ENCODE measurements at places on chromosomes 16 and 17.

DNA sequence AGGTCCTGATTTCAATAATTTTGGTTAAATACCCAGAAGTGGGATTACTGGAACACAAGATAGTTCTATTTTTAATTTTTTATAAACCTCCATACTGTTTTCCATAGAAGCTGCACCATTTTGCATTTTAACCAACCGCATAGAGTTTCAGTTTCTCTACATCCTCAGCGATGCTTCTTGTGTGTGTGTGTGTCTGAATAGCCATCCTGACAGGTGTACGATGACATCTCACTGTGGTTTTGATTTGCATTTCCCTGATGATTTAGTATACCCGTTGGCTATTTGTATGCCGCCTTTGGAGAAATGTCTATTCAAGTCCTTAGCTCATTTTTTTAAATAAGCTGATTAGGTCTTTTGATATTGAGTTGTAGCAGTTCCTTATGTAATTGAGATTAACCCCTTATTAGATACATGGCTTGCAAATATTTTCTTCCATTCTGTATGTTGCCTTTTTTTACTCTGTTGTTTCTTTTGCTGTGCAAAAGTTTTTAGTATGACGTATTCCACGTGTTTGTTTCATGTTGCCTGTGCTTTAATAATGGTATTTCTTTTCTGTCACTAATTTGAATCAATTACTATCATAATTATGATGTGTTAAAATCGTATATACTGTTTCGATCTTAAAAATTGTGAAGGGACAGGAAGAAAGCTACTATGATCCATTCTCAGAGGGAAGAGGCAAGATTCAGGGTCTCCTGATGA lies 227.2 kb upstream of the MON1B start:
- DNase-seq: no peak

DNA sequence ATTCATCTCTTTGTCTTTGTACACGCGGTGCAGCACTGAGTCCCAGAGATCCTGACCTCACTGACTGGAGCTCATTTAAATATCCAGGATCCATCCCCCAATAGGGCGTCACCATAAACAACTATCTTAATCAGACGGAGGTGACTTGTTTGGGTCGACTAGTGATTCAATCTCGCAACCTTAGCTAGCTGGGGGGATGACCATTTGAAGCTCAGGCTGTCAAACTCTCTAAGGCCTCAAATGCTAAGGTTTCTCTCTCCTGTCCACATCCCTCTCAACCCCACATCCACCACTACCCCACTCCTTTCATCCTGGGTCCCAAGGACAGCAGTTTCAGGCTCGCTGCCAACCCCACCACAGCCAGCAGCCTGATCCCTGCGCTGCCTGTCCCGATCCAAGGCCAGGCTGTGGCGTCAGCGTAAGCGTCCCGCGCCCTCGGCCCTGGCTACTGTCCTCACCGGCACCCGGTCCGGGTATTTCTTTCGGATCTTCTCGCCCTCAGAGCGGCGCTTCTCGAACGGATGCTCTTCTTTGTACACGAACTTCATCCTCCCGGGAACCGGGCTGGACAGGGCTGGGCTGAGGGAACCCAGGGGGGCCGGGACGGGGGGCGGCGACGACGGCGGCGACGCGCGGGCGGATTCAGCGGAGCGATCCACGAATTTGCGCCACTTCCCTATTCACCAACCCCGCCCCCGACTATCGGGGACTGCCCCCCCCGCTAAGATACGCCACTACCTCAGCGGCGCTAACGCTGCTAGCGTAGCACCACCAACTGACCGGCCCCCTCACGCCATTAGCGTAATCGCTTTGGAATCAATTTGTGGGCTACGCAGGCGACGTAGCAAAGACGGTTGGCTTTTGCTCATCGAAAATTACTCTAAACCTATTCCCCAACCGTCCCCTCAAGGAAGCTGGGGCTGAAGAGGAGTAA lies at the start of gene GABARAP:
TSS of gene GABARAP (minus strand) at position 667 of the 934 bp plus-strand sequence. CDS start at position 548, 119 bp downstream.
- peak; percentile 41 for DNase-seq

DNA sequence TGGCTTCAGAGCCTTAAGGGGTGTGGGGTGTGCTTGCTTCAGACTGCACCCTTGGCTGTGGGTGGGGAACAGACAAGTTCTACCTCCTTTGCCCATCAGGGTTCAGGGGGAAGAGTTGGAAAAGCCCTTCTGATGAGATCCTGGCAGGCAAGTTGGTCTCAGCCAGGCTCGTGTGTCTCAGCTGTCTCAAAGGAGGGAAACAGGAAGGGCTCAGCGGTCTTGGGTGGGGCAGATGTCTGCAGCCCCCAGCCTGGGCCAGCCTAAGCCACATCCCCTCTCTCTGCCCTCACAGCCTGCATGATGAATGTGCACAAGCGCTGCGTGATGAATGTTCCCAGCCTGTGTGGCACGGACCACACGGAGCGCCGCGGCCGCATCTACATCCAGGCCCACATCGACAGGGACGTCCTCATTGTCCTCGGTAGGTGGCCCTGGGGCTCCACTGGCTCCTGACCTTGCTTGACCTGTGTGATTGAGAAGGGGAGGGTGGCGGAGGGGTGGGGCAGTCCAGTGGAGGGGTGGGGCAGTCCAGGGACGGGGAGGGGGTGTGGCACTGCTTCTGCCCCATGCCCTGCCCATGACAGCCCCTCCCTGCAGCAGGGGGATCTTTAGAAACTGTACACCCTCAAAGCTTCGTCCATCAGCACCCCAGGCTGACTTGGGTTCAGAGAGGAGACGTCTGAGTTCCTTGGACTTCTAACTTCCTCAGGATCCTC lies 199.5 kb downstream of the PRKCB start:
- no peak for DNase-seq

DNA sequence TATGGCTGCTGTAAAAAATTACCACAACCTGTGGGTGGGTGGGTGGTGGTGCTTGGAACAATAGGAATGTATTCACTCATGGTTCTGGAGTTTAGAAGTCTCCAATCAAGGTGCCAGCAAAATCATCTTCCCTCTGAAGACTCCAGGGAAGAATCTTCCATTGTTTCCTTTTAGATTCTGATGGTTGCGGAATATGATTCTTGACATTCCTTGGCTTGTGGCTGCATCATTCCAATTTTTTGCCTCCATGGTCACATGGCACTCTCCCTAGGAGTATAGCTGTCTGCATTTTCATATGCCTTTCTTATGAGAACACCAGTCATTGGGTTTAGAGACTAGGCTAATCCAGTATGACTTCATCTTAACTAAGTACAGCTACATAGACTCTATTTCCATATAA lies 401.0 kb downstream of the HS3ST3B1 start:
- DNase-seq: no peak

- peak; percentile 19 for DNase-seq
Observed at GRCh38 chr16:11390573-11391495, 45.6 kb downstream of the RMI2 start.

- no peak for DNase-seq
Observed at GRCh38 chr17:11239379-11239970, 1.5 kb upstream of the SHISA6 start.

- peak; percentile 25 for DNase-seq
Observed at GRCh38 chr17:40553694-40554534, 11.4 kb downstream of the CCR7 start.

DNA sequence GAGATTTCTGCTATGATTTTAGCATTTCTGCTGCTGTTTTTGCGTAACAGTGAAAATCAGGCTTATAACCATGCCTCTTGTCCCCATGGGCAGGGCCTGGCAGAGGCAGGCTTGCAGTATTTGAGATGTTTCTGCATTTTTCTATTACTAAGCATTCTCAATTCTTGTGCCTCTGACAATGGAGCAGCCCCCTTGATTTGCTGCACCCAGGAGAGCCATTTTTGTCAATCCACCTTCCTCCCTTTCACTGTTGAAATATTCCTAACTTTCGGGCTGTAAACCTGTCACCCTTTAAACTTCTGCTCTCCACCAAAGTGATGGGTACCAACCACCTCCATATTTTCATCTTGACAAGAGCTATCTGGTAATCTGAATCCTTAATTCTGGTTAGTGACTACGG lies 178.1 kb downstream of the CNTNAP4 start:
- DNase-seq: no peak

- DNase-seq: no peak
Observed at GRCh38 chr17:77098884-77099545, 41.8 kb upstream of the SEC14L1 start.

GRCh38 chr16:84382396-84382795 lies 14.1 kb downstream of the ATP2C2 start:
- DNase-seq: no peak

- DNase-seq: no peak
Observed at GRCh38 chr16:70692130-70692872, 6.4 kb upstream of the MTSS2 start.

DNA sequence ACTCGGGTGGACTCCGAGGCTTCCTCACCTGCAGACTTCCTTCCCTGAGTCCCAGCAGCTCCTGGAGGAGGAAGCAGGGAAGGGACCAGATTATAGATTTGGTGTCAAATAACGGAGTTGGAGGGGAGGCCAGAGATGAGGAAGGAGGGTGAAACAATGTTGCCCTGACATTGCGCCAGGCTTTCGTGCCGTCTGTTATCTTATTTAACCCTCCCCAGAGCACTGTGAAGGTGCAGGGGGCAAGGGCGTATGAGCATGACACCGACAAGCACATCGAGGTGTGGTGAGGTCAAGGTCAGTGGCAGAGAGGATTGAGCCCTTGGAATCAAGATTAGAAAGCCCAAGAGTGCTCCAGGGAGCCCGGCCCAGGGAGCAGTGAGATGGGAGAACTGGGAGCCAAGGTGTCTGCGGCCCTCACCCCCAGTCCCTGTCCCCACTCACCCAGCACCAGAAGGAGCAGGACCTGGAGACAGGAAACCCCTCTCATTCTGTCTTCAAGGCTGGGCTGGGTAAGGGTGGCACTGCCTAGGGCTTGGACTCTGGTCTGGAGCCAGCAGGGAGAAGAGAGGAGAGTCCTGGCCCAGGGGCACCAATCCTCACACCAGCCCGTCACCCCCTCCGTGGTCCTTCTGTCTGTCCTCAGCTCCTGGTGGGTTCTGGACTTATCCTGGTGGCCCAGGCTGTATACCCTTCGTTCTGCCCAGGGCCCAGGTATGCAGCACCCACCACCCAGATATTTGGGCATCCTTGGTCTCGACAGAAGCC lies 1.1 kb downstream of the PRSS33 start:
- DNase-seq: peak; percentile 4

DNA sequence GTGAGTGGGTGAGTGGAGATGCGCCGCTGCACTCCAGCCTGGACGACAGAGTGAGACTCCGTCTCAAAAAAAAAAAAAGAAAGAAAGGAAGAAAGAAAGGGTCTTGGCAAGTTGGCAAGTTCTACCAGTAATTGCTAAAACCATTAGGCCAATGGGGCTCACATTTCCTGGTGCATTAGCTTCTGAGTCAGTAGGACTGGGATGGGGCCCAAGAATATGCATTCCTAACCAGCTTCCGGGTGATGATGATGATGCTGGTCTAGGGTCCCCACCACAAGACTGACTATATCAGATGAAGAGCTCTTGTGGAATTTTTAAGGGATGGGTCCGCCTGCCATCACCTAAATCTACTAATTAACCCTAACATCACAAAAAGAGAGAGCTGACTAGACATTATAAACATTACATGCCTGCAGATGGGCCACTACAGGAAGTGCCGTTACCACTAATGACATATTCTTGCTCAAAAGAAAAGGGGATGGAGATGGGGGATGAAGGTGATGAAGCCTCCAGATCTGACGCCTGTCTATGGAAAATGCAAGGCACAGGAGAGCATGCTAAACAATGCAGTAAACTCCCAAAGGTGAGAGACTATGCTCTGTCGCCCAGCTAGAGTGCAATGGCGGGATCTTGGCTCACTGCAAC lies 13.1 kb downstream of the MYH11 start:
- no peak for DNase-seq

- DNase-seq: no peak
Observed at GRCh38 chr17:63116228-63116627, 150.2 kb downstream of the TANC2 start.

GRCh38 chr16:24834459-24835335 lies 11.1 kb upstream of the SLC5A11 start:
- no peak for DNase-seq

DNA sequence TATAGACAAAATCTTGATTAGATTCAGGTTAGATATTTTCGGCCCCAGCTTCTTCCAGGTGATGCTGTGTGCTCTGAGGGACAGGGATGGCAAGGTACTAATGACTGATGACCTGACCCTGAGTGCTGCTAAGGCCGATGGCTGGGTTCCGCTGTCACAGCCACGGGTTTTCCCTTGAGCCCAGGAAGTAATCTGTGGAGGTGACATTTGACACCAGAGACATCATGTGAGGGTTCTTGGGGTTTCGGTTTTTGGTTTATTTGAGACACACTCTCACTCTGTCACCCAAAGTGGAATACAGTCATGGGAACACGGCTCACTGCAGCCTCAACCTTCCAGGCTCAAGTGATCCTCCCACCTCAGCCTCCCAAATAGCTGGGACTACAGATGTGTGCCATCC lies 9.8 kb downstream of the OTOP3 start:
- DNase-seq: no peak

GRCh38 chr17:61458421-61459141 lies 6.4 kb downstream of the TBX4 start:
- no peak for DNase-seq

DNA sequence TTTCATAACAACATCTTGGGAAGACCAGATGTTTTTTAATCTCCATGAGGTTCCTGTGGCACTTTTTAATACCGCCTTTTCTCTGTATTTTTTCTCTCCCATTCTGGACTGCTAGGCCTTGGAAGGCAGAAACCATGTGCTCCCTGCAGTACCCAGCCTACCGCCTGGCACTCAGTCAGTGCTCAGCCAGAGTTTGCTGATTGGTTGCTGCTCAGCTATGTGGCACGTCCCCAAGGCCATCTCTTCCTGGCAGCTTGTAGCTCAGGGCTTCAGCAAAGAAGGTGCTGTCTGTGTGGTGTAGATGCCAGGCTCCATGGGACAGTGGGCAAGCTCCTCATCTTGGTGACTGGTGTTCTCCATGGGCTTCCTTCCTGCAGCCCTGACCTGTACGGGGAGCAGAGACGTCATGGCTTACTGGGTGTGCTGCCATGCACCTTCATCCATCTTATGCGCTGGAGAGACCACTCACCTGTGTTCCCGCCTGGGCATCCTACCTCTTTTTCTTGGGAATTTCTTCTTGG lies 86.7 kb downstream of the CLEC16A start:
- DNase-seq: no peak

- DNase-seq: no peak
Observed at GRCh38 chr17:37725601-37726146, 19.2 kb downstream of the HNF1B start.

DNA sequence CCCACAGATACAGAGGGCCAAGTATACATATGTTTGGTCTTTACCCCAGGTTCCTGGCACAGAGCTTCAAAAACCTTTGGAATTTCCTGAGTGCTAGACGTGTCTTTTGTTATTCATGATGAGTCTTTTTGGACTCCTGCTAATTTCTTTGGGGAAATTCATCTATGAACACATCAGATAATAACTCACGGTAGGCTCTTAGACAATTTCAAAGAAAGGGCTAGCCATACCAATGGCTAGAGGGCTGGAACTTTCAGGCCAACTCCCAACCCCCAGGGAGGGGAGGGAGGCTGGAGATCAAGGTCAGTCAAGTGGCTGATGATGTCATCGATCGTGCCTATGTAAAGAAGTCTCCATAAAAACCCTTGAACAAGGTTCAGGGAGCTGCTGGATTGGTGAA lies 101.9 kb downstream of the STX8 start:
- no peak for DNase-seq

- DNase-seq: no peak
Observed at GRCh38 chr16:13342675-13343074, 441.3 kb downstream of the SHISA9 start.
